Activated CD8-positive, alpha-beta T cell treated with anti-CD3 and anti-CD28 coated beads, Interleukin-2, amount 10 ng/mL, durations not matched to agents 7 days and 5 days (primary cell): ENCODE measurements at places on chromosomes 16 and 17.
A peak's percentile ranks its signal among the peaks of the same experiment; 100 is the strongest.

DNA sequence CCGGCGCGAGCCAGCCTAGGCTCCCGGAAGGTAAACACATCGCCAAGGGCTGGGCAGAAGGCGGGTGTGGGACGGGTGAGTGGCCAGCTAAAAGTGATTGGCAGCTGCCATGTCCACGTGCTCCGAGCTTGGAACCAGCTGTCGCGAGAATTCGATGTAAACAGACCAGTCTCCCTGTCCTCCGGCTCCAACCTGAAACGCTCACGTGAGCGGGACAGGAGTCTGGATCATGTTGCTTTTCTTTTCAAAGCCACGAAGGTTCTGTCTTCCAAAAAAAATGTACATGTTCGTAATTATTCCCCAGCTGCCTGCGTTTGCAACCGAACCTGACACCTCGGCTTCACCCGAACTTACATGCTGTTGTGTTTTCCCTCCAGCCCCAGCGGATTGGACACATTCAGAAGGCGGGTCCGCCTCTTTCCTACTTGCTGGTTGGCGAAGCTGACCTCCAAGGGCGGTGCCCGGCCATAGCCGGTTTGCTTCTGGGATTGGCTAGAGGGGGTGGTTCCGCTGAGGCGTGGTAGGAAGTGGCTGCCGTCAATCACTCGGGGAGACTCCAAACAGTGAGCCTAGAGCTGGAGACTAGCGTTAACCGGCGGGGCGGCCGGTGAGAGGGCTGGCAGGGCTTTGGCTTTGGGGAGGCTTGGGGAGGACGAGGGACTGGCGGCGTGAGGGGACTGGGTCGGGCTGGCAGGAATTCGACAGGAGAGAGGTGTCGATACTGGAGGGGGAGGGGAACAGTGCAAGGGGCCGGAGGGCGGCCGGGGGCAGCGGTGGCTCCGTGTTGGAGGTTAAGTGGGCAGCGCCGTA is at the start of gene BCAS3:
Gene BCAS3, plus strand, starts transcription at position 544 of the 810 bp plus-strand sequence.
- peak; percentile 99 for DNase-seq

DNA sequence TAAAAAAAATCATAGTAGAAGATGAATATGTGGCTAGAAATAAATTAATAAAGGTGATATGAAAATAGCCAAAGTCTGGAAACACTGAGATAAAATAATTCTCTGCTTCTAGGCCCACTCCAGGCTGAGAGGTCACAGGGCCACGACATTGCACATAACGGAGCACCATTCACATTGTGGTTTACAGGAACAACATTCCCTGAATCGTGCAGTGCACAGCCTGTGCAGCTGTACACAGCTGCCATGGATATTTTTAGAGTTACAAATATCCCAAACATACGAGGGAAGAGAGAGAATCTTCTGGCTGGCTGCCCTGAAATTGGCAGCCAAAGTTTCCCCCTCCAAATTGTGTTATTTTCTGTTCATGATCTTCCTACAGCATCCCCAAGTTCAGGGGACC is 68.8 kb downstream of the GSG1L start:
- DNase-seq = no peak

DNA sequence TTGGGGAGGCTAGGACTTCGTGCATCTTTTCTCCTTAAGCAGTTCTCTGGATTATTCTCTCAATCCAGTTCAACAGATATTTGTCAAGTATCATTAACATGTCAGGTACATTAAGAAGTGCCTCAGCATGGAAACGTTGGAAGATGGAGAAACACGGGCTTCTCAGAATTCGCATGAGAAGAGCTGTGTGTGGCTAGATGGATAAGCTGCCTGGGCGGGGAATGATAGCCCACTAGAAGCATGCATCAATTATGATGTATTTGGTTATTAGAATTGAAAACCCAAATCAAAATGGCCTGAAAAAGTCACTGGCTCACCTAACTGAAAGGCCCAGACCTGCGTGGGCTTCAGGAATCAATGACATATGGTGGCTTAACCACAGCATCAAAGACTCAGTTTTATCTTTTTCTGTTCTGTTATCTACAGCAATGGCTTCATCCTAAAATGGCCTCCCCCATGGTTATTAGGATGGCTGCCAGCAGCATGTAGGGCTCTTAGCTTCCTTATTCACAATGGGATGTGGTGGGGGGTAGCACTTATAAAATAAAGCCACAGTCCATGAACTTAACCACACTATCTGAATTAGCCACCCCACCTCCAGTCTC is 43.9 kb downstream of the MMD start:
- no peak for DNase-seq

- peak; percentile 42 for DNase-seq
Measured at GRCh38 chr17:72118335-72119076, 2.3 kb upstream of the SOX9 start.
